ENCODE measurements at places on chromosomes 5 and 9. TPM values are rescaled to one million over a fixed set of nuclear protein-coding genes. Genes with fewer than 3 reads are reported as not detected.

The PCDHA5 gene
- 0.07 TPM for polyA plus RNA-seq

The ACOT12 gene
- polyA plus RNA-seq, result 0.18 TPM

- DNase-seq, result no peak
Measured at GRCh38 chr5:158623971-158624370, 475.7 kb downstream of the EBF1 start.

DNA sequence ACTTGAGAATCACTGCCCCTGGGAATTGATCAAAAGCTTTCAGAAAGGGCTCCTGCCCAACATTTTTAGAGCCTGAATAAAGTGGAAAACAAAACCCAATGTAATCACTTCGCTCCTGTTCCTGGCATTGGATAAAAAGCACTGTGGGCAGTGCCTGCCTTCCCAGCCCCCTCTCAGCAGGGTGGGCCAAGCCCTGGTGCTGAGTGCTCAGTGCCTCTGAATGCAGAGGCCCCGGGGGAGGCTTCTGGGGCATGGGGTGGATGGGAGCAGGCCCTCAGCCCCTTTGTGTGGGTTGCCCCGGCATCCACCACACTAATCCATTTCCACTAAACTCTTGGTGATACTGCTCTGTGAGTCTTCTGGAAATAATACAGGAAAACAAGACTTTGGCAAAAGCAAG is 55.6 kb downstream of the CFAP90 start:
- DNase-seq, result no peak

The ECM2 gene
- polyA plus RNA-seq, result 23.7 TPM

DNA sequence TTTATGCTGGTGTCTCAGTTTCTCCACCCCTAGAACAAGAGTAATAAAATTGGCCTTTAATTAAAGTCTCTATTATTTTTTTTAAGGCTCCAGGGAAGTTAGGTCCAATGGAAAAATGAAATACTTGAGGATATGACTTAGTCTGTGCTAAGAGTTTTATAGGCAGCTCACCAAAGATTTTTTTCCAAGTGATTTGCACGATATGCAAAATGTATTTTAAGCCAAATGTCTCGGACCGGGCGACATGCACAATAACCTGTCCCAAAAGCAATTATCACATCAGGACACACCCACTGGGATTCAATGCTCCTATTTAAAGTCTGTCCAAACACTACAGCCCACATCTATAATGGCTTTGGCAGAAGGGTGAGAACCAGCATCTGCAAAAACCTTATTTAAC is 136.1 kb upstream of the ANKH start:
- peak; percentile 64 for DNase-seq

The FAM221B gene
- 0.28 TPM for polyA plus RNA-seq

GRCh38 chr9:97562542-97562941 is 61.1 kb downstream of the TMOD1 start:
- no peak for DNase-seq

The ADAMTS19 gene
- 15.8 TPM for polyA plus RNA-seq

The NRARP gene
- polyA plus RNA-seq, result 3.6 TPM

GRCh38 chr9:109455391-109455790 is 42.7 kb downstream of the PTPN3 start:
- DNase-seq, result no peak

GRCh38 chr9:13446938-13447842 is 167.7 kb upstream of the MPDZ start:
- DNase-seq, result no peak

GRCh38 chr9:27457445-27457844 is 66.6 kb upstream of the IFNK start:
- DNase-seq, result no peak

The BHMT gene
- polyA plus RNA-seq, result 0.82 TPM

The SNCAIP gene
- 10.9 TPM for polyA plus RNA-seq

GRCh38 chr9:15276328-15276938 is 30.6 kb downstream of the TTC39B start:
- no peak for DNase-seq

DNA sequence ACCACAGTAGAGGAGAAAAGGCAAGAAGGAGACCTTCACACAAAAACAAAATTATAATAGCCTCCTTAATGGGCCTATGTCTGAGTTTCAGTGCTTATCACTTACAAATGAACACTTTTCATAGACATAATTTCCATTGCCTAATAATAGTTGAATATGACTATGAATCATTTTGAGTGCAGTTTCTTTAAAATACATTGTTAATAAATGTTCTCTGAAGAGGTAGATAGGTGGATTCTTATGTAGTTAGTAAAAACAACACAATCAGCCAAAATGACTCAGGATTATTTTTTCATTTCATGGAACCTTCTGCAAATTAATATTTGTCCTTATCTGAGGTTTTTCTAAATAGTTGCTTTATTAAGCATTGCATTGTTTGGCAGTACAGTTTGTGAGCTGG is 45.6 kb downstream of the DAPK1 start:
- DNase-seq, result no peak

DNA sequence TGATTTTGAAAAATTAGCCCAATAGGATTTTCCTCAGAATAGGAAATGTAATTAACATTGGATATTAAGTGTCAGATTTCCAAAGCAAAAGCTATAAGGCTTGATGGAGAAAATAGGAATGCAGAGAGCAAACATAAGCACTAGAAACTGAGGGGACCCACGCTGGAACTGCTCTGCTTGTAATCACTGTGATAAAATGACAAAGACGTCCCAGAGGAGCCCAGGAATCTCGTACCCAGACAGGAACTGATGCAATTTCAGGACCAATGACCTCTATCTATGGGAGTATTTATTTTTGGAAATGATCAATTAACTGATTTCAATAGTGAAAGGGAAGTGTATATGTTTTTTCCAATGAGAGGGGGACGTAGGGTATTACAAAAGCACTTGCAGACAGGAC is 714.5 kb upstream of the WWC1 start:
- no peak for DNase-seq

GRCh38 chr5:133482028-133482427 is 130.3 kb downstream of the FSTL4 start:
- DNase-seq, result no peak

The ADGRV1 gene
- 1.2 TPM for polyA plus RNA-seq

GRCh38 chr5:181127907-181128626 is 2.9 kb downstream of the OR2V1 start:
- no peak for DNase-seq

DNA sequence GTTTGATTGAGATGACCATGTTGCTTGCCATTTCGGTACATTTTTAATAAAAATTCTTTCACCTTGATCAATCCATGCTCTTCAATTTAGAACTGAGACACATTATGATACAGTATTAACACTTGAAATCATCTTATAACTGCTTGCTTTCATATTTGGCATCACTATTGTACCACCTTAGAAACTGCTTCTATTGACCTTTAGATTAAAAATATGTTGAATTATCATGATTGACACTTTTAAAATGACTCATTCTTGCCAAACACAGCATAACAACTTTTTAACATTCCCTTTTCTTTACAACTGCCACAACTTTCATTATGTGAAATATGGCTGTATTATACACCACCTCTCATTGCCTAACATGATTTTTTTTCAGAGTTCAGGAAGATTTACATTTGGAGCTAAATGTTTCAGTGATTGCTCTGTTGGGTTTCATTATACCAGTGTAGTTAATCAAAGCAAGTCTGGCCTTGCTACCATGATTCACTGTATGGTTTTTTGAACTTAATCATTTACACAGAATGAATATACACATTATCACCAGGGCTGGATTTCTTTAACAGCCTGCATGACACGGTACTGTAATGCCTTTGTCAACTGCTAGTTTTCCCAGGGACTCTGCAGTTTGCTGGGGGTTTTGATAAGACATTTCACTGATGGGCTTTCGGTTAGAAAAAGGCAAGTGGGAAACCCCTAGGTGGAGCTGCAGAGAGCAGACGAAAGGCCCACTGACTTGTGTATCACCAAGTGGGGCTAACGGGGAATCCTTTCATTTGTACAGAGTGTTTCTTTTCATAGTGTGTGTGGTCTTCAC is 93.6 kb upstream of the TLE4 start:
- no peak for DNase-seq

DNA sequence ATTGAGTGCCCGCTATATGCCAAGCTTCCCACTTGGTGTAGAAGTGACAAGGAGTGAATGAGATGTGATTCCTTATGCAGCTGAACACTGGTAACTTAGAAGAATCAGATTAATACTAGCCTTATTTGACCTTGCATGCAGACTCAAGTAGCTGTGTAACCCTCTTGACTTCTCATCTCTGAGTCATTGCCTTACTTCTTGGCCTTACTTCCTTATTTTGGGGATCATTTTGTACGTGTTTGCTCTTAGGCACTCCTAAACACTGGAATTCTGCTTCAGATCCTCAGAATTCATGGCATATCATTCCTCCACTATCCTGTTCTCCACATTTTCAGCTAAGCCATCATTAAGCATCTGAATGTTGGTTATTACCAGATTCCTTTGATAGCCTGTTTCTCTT is 948.9 kb upstream of the ARRDC3 start:
- no peak for DNase-seq

The LCN15 gene
- 0.21 TPM for polyA plus RNA-seq

The TEK gene
- 16.2 TPM for polyA plus RNA-seq

GRCh38 chr9:14693251-14693861 is at the start of gene ZDHHC21:
TSS of gene ZDHHC21 (minus strand) at chr9:14693432. CDS start at chr9:14674340, 19,092 bp downstream.
- peak; percentile 54 for DNase-seq

GRCh38 chr5:131206061-131206460 is 35.3 kb downstream of the LYRM7 start:
- no peak for DNase-seq

GRCh38 chr9:87286506-87286905 is 211.2 kb upstream of the DAPK1 start:
- DNase-seq, result no peak

DNA sequence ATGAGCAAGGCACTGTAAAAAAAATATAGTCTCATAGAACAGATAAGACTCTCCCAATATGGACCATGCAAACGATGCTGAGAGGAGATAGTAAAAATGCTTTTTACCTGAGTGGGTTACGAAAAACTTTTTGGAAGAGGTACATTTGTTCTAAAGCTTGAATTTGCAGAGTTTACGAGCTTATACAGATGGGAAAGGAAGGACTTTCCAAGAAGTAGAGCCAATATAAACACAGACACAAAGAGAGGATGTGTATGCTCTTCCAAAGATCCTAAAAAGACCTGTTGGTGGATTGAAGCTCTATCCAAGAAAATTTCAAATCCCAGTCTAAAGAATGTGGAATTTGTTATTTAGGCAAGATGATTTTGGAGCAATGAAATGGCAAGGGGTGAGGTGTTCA is 127.1 kb upstream of the SLCO6A1 start:
- peak; percentile 16 for DNase-seq

The EQTN gene
- polyA plus RNA-seq, result not detected

GRCh38 chr9:105449081-105449480 is 1.2 kb downstream of the FSD1L start:
- no peak for DNase-seq
